Left renal cortex interstitium (tissue), 4 donors: ENCODE measurements at places on chromosomes 7 and 10. TPM values are rescaled to one million over a fixed set of nuclear protein-coding genes. Genes with fewer than 3 reads are reported as not detected.

Gene SNX10
- polyA plus RNA-seq: 23.5 TPM

Gene SPDYE6
- 0.68 TPM for polyA plus RNA-seq

Gene STEAP4
- polyA plus RNA-seq: 0.13 TPM

Gene UNC5B
- polyA plus RNA-seq: 45.3 TPM

Gene DPCD
- 44.6 TPM for polyA plus RNA-seq

Gene AQP1
- polyA plus RNA-seq: 153 TPM

Gene AP1S1
- 74.1 TPM for polyA plus RNA-seq

Gene LFNG
- 44.4 TPM for polyA plus RNA-seq

Gene ANKRD7
- 3.3 TPM for polyA plus RNA-seq

Gene SLC13A1
- polyA plus RNA-seq: 23.1 TPM

Gene TUBB8
- 0.96 TPM for polyA plus RNA-seq

Gene SRRM3
- 1.5 TPM for polyA plus RNA-seq
